ENCODE measurements at places on chromosomes 13 and 19. TPM values are rescaled to one million over a fixed set of nuclear protein-coding genes. Genes with fewer than 3 reads are reported as not detected.

The ZNF415 gene
- total RNA-seq = 4.9 TPM

The FFAR3 gene
- 0.27 TPM for total RNA-seq

The TUBA3C gene
- not detected for total RNA-seq

The URAD gene
- total RNA-seq = 26.9 TPM

The C13orf42 gene
- not detected for total RNA-seq

DNA sequence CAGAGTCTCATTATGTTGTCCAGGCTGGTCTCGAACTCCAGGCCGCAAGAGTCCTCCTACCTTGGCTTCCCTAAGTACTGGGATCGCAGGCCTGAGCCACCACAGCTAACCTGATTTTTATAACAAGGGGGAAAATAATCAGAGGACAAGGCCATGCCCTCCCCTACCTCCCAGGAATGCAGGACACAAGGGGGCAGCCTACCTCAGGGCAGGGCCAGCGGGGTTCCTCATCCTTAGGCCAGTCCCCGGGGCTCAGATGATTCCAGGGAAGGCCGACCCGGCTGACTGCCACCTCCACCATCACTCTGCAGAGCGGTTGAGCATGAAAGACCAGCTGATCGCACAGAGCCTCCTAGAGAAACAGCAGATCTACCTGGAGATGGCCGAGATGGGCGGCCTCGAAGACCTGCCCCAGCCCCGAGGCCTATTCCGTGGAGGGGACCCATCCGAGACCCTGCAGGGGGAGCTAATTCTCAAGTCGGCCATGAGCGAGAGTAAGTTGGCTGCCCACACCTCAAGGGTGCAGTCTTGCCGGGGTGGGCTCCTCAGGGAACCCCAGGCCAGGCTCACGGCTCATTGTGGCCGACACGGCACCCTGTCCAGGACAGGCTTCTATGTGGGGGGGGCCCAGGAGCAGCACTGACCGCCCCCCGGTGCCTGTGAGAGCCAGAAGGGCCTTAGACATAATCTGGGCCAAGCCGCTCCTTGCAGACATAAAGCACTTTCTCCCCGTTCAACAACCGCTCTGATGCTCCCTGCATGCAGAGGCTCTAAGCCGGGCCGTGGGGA lies 26.8 kb downstream of the PEX11G start:
- DNase-seq = no peak
- peaks cover 20% of the 10 kb centered on the region for H3K36me3 ChIP-seq
- H3K4me1 ChIP-seq = no peaks in the 10 kb centered on the region
- no peak overlapping the region for H3K4me3 ChIP-seq
- H3K27ac ChIP-seq = no peak overlapping the region

DNA sequence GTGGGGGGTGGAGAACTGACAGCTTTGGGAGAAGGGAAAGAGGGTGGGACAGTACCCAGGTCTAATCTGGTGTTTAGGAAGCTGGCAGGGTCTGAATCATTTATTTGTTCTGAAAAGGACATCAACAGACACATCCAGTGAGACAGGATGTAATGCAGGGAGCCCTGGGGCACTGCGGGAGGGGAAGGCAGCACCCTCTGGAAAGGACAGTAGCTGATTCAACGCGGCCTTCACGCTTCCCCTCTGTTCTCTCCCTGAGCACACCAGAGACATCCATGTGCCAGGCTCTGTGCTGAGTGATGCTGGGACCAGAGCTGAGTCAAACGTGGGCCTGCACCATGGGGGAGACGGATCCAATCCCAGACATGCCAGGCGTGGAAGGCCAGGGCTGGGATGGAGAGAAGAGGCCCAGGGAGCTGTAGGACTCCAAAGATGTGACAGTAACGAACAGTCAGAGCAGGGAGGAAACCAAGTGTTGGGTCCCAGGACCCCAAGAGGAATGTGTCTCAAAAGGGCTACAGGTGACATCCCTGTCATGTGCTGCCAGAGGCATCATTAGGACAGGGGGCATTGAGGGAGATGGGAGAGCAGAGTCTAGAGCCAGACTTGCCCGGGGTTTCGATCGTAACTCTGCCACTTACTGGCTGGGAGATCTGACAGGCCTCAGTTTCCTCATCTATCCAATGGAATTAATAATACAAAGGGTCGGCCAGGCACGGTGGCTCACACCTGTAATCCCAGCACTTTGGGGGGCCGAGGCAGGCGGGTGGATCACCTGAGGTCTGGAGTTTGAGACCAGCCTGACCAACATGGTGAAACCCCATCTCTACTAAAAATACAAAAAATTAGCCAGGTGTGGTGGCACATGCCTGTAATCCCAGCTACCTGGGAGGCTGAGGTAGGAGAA lies 1.7 kb downstream of the ETFB start:
- H3K36me3 ChIP-seq = no peaks in the 10 kb centered on the region
- H3K27me3 ChIP-seq = no peaks in the 10 kb centered on the region
- no peak overlapping the region for H3K27ac ChIP-seq
- peaks cover 10% of the 10 kb centered on the region for H3K4me1 ChIP-seq
- DNase-seq = no peak

DNA sequence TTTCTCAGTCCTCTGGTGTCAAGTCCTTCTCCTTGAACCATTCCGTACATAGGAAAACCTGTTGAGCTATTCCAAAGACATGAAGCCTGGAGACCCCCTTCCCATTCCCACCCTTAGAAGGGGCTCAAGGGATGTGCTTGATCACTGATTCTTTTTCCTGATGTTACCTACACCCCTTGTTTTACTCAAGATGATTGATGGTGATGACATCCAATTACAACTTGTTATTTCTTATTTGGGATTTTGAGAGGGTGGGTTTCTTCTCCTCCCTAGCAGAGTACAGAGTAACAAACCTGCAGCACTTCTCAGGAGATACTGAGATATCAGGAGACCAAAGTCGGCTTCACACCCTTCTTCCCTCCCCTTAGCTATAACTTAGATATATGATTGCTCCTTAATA lies 6.7 kb upstream of the RPS19 start:
- H3K4me3 ChIP-seq = no peak overlapping the region
- no peaks in the 10 kb centered on the region for H3K4me1 ChIP-seq
- no peaks in the 10 kb centered on the region for H3K36me3 ChIP-seq
- H3K27me3 ChIP-seq = peaks cover 5% of the 10 kb centered on the region
- DNase-seq = no peak

DNA sequence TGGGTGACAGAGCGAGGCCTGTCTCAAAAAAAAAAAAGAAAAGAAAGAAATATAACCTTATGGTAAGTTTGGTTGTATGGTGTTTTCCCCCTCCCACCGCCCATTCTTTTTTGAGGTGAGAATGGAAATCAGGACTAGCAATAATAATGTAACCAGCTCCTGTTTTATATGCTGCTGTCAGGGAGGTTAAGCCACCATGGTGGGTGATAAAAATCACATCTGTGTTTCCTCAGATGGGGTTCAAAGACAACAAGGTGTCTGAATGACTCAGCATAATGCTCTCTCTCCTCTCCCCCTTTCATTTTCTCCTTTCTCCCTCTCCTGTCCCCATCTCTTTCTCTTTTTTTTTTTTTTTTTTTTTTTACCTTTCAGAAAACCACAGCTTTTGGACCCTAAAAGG lies 28.3 kb upstream of the GARRE1 start:
- no peak for DNase-seq
- no peak overlapping the region for H3K27ac ChIP-seq

GRCh38 chr19:46529622-46530451 lies 34.2 kb upstream of the PNMA8B start:
- H3K4me3 ChIP-seq = no peak overlapping the region
- no peak overlapping the region for H3K27ac ChIP-seq
- no peaks in the 10 kb centered on the region for H3K27me3 ChIP-seq
- no peaks in the 10 kb centered on the region for H3K36me3 ChIP-seq
- peak; percentile 69 for DNase-seq

GRCh38 chr13:98538876-98539275 lies 38.0 kb downstream of the STK24 start:
- H3K27me3 ChIP-seq = no peaks in the 10 kb centered on the region
- no peak overlapping the region for H3K27ac ChIP-seq
- no peak for DNase-seq
- no peak overlapping the region for H3K4me3 ChIP-seq
- H3K4me1 ChIP-seq = peaks cover 28% of the 10 kb centered on the region

- H3K27ac ChIP-seq = no peak overlapping the region
- no peak for DNase-seq
- no peak overlapping the region for H3K4me3 ChIP-seq
Observed at GRCh38 chr19:49071860-49072547, 495 bp downstream of the KCNA7 start.

DNA sequence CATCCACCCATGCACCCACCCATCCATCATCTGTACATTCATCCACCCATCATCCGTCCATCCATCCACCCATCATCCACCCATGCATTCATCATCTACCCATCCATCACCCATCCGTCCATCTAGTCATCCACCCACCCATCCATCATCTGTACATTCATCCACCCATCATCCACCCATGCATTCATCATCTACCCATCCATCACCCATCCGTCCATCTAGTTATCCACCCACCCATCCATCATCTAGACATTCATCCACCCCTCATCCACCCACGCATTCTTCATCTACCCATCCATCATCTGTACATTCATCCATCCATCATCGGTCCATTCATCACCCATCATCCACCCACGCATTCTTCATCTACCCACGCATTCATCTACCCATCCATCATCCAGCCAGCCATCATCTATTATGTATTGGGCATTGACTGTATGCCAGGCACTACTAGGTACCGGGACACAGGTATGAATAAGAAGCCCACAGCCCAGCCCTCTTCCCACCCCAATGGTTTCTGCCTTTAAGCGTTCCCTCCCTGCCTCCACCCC lies 16.7 kb upstream of the GALP start:
- no peak overlapping the region for H3K4me3 ChIP-seq
- H3K36me3 ChIP-seq = no peaks in the 10 kb centered on the region
- H3K4me1 ChIP-seq = no peaks in the 10 kb centered on the region
- H3K27ac ChIP-seq = no peak overlapping the region
- no peaks in the 10 kb centered on the region for H3K27me3 ChIP-seq

DNA sequence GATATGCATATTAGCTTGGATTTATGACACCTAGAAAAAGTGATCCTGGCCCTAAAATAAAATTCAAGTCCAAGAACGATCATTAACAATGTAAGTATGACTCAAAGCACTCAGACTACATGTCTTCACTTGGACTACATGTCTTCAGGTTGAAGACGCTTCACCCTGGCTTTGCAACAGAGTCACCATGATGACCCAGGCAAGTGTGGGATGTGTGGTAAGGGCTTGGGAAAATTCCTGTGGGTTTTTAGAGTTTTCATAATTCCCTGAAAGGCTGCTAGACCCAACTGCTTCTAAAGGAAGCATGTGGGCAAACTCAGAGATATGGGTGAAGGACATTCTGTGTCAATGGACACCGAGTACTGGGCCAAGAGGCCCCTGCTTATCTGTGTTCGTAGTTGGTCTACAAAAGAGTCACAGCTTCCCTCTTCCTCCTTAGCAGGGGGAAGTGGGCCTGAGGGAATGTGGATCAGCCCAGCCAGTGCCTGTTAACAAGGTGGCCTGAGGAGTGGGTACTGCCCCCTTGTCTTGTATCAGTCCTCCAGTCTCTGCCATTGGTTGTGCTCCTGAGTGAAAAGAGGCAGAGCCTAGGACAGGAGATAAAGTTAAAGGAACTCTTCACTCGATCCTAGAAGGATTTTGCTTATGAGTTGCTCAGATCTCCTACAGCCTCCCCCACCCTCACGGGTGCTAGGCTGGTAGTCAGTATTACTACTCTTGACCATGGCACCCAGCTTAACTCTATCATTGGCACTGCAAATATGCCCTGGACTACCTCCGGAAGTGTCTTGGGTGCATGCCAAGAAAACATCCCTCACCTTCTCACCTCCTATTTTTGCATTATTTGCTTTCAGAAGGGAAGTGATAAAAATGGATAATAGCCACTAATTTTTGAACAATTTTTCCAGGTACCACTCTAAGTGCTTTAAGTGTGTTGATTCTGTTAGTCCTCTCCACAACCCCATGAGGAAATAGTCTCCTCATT lies 406.3 kb downstream of the COG6 start:
- H3K36me3 ChIP-seq = no peaks in the 10 kb centered on the region
- no peak overlapping the region for H3K27ac ChIP-seq
- DNase-seq = no peak
- H3K27me3 ChIP-seq = no peaks in the 10 kb centered on the region
- H3K4me3 ChIP-seq = no peak overlapping the region

DNA sequence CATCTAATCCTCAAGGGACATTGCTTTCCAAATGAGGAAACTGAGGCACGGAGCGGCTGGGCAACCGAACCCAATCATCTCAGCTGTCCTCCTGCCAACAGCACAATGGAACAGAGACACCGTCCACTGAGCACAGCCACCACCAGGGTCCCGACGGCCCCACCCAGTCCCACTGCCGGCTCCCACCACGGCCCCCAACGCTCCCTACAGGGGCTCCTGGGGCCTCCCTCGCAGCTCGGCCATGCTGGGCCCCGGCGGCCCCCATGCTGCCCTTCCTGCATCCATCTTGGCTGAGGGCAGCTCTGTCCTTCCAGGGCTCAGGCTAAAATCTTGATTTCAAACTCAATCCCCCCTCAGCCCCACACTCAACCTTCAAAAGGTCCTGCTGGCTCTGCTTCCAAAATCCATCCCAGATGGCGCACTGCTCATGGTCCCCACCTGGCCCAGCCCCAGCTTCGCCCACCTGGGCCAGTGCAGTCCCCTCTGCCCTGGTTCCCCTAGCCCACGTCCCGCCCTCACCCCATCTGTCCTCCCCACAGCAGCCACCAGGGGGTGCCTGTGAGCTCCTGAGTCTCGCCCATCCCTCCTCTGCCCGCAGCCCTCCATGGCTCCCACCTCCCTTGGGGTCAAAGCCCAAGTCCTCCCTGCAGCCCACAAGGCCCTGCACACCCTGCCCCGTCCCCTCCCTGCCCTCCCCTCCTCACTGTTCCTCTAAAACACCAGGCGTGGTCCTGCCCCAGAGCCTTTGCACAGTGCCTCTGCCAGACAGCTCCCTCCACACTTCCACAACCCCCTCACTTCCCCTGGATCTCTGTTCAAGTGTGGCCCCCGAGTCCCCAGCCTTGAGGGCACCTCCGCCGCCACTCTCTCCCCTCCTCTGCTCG lies 7.9 kb downstream of the PIP5K1C start:
- no peak for DNase-seq
- no peaks in the 10 kb centered on the region for H3K36me3 ChIP-seq
- no peaks in the 10 kb centered on the region for H3K27me3 ChIP-seq
- no peaks in the 10 kb centered on the region for H3K4me1 ChIP-seq
- no peak overlapping the region for H3K4me3 ChIP-seq
- H3K27ac ChIP-seq = no peak overlapping the region

- H3K4me1 ChIP-seq = no peaks in the 10 kb centered on the region
- H3K4me3 ChIP-seq = peak within 1 kb of the TSS; percentile 19
- no peak within 1 kb of the TSS for H3K27ac ChIP-seq
- H3K27me3 ChIP-seq = peaks cover 43% of the 10 kb centered on the region
Observed at GRCh38 chr13:96089749-96090239, at the start of gene HS6ST3. TSS of gene HS6ST3 (plus strand) at chr13:96090107.
